Neural progenitor cell (in vitro differentiated cells): ENCODE measurements at places on chromosomes 1 and 21. TPM values are rescaled to one million over a fixed set of nuclear protein-coding genes. Genes with fewer than 3 reads are reported as not detected.

The ADGRL2 gene
- total RNA-seq = 201 and 270 TPM in 2 replicates

The ISG15 gene
- 22.4 and 33.6 TPM in 2 replicates for total RNA-seq

The RNF19B gene
- total RNA-seq = 11.5 and 14.2 TPM in 2 replicates

The CLDN8 gene
- total RNA-seq = not detected in 2 replicates

The ITLN2 gene
- not detected in 2 replicates for total RNA-seq

The MIXL1 gene
- total RNA-seq = 0.31 TPM in 1 of 2 replicates, not detected in the other

The SH2D1B gene
- total RNA-seq = not detected in 2 replicates

The ESRRG gene
- 2.1 and 3.0 TPM in 2 replicates for total RNA-seq

The SYT6 gene
- total RNA-seq = 8.1 and 13.6 TPM in 2 replicates

The PKP1 gene
- total RNA-seq = 0.02 TPM in 1 of 2 replicates, not detected in the other

The ASPM gene
- 95.5 and 146 TPM in 2 replicates for total RNA-seq

The LCE1C gene
- total RNA-seq = not detected in 2 replicates

The TMEM240 gene
- total RNA-seq = 8.0 and 13.3 TPM in 2 replicates

The KIF2C gene
- total RNA-seq = 130 and 133 TPM in 2 replicates

The SLC19A1 gene
- total RNA-seq = 7.7 and 17.3 TPM in 2 replicates

The SDC3 gene
- 23.0 and 45.1 TPM in 2 replicates for total RNA-seq

The CLCA1 gene
- total RNA-seq = not detected in 2 replicates

The KRTAP10-7 gene
- total RNA-seq = not detected in 2 replicates

The SPATA46 gene
- not detected in 2 replicates for total RNA-seq

The CD53 gene
- total RNA-seq = not detected in 2 replicates

The SFN gene
- total RNA-seq = 0.21 and 0.99 TPM in 2 replicates

The PALMD gene
- not detected in 2 replicates for total RNA-seq

The SYPL2 gene
- total RNA-seq = not detected in 2 replicates

The TNFAIP8L2 gene
- total RNA-seq = not detected in 2 replicates

The REN gene
- not detected in 2 replicates for total RNA-seq

The FGR gene
- not detected in 2 replicates for total RNA-seq
